ENCODE measurements at places on chromosomes 5 and 9.

DNA sequence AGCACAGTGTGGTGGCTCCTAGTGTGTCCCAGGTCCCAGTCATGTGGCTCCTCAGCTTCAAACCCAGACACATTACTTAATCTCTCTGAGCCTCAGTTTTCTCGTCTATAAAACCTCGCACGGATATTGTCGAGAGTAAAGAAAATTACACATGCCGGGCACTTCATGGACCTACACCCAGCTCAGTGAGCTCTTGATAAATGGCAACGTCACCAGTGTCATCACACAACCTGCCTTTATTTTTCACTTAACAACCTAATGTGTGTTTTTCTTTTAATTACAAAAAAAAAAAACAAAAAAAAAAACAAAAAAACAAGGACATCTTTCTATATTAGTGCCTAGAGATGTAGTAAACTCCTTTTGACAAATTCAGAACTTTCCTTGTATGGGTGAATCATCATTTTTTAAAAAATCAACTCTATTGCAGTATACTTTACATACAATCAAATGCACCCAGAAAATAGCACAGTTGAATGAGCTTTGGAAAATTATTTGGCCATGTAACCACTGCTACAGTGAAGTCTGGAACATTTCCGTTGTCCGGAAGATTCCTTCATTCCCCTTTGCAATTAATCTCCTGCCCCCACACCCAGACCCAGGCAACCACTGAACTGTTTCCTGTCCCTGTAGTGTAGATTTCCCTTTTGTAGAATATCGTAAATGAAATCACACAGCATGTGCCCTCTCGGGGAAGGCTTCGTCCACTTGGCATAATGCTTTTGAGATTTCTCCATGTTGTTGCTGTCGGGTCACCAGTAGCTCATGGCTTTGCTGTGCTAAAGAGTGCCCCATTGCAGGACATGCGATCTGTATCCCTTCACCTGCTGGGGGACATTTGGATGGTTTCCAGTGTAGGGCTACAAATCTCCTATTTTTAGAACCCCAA, 100.4 kb upstream of the LARP1 start:
- DNase-seq = no peak

DNA sequence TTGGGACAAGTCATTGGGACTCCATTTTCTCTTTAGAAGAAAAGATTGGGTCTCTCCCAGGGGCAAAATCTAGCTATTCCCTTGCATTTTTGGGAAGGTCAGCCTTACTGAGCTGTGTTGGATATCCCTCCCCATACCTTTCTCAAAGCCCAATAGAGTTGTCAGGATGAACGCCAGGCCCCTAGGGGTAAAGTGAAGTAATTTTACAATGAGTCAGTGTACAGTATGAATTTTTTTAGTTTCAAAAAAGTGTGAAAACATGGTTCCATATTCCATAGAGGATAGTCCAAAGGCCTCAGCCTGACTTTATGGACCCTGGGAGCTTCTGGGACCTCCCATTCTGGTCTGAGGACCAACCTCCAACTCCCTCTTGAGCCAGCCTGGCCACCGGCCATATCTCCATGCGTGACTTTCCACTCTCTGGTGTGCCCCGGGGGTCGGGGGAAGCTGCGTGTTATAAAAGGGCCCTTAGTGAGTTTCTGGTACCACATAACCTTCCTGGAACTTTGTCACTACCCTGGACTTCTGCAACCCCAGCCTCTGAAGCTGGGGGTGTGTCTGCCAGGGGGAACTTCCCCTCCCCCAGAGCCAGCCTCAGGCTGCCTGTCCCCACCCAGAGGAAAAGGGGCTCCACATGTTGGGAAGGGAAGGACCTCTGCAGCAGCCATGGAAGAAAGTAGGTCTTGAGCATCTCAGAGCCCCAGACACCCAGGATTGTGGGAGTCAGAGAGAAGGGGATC, 52.4 kb upstream of the SYNPO start:
- no peak for DNase-seq

DNA sequence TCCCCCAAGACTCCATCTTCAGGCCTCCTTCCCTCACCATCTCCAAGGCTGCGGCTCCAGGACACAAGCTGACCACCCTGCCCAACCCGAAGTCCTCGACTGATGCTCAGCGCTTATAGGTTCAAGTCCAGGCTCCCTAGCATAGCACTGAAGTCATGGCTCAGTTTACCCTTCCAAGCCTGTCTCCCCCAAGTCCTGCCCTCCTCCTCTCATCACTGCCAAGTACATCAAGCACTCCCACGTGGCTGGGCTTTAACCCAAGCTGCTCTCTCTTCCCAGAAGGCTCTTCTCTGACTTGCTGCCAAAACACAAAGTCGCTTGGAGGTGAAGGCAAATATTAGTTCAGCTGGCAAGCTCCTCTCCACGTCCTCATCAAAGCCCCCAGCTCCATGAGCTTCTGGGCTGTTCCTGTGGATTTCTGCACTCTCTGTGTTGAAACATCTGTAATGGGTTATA, 22.1 kb upstream of the MARCHF6 start:
- no peak for DNase-seq

GRCh38 chr9:93815135-93815534, 140.0 kb downstream of the BARX1 start:
- no peak for DNase-seq

GRCh38 chr9:93094658-93095204, 1.3 kb upstream of the CARD19 start:
- no peak for DNase-seq

DNA sequence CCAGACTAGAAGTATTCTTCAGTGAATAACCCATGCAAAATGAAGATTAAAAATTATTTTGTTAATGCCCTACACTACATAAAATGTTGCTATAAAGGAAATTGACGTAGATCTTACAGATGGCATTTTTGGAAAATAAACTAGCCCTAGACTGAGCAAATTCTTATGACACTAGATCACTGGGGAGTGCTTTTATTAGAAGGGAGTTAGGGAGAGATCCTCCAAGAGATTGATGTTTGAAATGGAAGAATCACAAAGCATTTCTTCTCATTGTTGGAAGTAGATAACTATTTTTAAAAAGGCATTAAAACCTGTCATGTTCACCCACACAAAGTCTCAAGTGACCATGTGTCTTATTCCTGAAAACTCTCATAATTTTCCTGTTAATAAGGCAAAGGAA, 351.1 kb upstream of the TLE4 start:
- no peak for DNase-seq

GRCh38 chr5:89397096-89397495, 514.1 kb upstream of the MEF2C start:
- DNase-seq = no peak

- no peak for DNase-seq
Observed at GRCh38 chr5:52767766-52768480, 19.8 kb upstream of the ITGA1 start.

- DNase-seq = no peak
Observed at GRCh38 chr5:56152437-56152836, 80.7 kb downstream of the ANKRD55 start.

DNA sequence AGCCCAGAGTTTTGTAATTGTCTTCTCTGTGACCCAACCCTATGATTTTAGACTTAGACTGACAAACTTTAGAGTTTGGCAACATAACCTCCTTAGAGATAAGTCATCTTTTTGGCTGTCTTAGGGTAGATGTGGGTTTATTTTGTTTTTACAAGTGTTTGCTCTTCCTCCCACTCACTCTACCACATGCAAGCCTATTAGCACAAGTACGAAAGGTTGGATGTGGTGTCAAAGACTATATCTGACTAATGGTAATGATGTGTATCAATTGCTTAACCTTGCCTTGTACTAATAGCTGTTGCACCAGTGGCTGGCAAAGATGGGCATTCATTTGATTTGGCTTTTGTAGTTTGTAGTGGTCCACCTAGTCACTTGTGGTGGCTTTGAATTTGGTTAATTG, 46.5 kb downstream of the SLC25A46 start:
- DNase-seq = no peak

GRCh38 chr5:52837591-52838001, 49.9 kb downstream of the ITGA1 start:
- no peak for DNase-seq

GRCh38 chr5:12901696-12902095, 997.5 kb upstream of the CTNND2 start:
- DNase-seq = no peak

- DNase-seq = no peak
Observed at GRCh38 chr9:89254773-89255125, 56.2 kb upstream of the CKS2 start.

DNA sequence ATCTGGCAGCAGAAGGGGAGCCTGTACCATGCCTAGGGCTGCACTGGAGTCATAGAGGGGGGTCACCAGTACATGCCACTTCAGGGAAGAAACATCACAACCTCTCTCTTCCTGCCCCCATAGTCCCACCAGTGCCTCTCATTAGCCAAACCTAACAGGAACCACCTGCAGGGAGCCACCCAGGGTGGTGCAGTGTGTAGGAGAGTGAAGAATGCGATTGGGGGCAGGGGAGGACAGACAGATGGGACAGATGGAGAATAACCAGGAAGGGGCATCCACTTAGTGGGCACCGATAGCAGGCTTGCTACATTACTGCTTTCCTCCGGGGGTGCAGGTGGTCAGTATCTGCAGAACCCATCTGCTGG, 19.2 kb downstream of the DAPK1 start:
- DNase-seq = no peak

- no peak for DNase-seq
Observed at GRCh38 chr5:158531860-158532259, 567.9 kb downstream of the EBF1 start.

DNA sequence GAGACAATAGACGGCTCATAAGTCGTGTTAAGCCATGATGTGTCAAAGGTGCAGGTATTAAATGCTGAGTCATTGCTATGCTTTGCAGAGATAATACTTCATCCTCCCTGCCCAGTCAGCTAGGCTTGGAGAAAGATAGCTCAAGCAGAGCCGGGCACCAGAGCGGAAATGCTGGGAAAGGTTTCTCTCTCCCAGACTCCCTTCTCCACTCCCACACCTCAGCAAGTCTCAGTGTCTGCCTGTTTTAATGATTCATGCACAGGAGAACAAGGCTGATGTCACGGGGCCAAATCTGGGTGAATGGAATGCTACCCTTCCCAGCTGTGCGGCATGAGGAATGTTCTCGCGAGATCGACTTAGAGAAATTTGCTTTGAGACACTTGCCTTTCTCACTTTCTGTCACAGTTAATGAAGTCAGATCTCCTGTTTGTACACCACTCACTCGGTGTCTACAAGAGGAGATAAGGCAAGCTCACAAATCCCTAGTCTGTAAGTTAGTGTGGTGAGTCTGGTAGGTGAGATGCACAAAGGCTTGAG, 204.4 kb downstream of the EFNA5 start:
- no peak for DNase-seq

- no peak for DNase-seq
Observed at GRCh38 chr5:142568283-142568995, 117.5 kb downstream of the FGF1 start.

- DNase-seq = no peak
Observed at GRCh38 chr5:150434464-150434863, 15.1 kb downstream of the RPS14 start.

GRCh38 chr5:171848486-171848885, 62.9 kb downstream of the SMIM23 start:
- no peak for DNase-seq

GRCh38 chr9:72687331-72687730, 165.9 kb downstream of the TMC1 start:
- DNase-seq = no peak

- no peak for DNase-seq
Observed at GRCh38 chr9:114383521-114384231, 4.1 kb downstream of the AKNA start.

DNA sequence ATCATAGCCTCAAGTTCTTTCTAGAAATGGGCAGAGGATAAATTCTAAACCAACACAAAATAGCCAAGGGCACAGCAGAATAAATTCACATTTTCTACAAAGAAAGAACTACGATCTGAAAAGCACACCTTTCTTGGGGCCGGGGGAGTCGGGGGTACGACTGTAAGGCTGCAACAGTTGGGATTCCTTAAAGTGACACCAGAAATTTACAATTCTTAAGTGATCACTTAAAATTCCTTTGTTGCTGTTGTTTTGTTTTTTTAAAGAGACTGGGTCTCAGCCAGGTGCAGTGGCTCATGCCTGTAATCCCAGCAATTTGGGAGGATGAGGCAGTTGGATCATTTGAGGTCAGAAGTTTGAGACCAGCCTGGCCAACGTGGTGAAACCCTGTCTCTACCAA, 95.8 kb downstream of the CDK5RAP2 start:
- no peak for DNase-seq

DNA sequence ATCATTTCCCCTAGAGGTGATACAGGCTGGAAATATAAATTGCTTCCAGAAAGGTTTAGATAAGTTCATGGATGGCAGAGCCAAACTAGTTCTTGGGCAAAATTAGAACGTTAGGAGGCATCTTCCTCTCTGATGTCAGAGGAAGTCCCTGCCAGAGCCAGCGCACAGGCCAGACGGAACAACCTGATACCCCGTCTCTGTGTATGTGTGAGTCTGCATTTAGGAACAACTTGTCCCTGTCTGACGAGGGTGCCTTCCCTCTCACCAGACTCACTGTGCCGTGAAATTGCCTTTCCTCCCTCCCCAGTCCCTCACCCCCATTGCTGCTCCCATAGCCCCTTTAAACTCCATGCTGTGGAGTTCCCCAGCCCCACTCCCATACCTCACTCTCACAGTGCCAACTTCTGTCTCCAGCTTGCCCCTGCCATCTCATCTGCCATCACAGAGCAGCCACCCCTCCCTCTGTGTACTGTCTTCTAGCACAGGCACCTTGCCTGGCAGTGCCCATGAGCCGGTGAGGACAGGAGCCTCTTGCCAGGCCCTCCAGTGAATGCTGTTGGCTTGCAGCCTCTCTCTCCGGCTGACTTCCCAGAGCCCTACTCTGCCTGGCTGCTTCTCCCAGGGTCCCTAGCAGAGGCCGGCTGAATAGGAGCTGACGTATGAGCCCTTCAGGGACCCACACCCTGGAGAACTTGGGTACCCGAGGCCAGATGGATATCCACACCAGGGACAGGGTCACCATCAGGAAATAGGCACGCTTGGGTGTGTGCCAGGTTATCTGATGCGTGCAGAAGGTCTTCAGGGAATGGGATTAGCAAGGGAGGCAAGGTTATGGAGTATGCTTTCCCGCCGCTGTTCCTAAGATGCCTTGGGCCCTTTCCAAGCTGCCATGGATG, 26.7 kb downstream of the UNC5A start:
- DNase-seq = no peak

DNA sequence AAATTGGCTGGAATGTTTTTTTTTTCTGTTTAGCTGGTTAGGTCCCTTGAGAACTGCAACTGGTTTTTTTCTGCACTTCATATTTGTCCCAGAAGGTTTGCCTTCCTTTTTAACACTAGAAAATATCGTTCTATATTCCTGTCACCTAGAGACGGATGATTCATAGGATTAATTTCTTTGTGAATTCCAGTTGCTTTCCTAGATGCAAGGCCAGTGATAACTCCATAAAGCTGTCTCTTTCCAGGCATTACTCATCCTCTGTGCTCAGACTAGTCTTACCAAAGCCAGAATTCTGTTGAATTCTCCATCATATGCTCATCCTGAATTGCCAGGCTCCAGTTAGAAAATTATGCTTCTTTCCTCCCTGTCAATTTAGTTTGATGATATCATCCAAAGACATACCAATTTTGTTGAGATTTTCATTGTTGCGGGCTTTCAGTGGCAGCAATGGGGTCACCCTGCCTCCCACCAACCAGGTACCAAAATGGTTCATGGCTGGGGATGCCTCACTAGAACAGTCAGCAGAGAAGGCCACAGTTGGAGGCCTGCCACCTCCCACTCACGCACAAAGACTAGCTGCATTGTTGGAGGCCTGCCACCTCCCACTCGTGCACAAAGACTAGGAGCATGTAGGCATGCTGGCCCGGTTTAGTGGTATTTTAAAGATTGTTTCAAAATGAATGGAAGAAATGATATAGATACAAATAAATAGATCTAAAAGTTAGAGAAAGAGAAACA, 8.5 kb downstream of the BAAT start:
- no peak for DNase-seq

- no peak for DNase-seq
Observed at GRCh38 chr9:122348288-122348777, 22.5 kb upstream of the PTGS1 start.

GRCh38 chr5:8227112-8227511, 358.2 kb downstream of the MTRR start:
- DNase-seq = no peak

Measured in activated T-helper 9 cell treated with anti-CD3 and anti-CD28 coated beads, Interleukin-2, amount 50 U/mL, for 16 hours (primary cell).